Stimulated activated CD8-positive, alpha-beta memory T cell treated with anti-CD3 and anti-CD28 coated beads, Interleukin-7, amount 100 ng/mL, for 48 hours (primary cell): ENCODE measurements at places on chromosomes 5 and 9.

DNA sequence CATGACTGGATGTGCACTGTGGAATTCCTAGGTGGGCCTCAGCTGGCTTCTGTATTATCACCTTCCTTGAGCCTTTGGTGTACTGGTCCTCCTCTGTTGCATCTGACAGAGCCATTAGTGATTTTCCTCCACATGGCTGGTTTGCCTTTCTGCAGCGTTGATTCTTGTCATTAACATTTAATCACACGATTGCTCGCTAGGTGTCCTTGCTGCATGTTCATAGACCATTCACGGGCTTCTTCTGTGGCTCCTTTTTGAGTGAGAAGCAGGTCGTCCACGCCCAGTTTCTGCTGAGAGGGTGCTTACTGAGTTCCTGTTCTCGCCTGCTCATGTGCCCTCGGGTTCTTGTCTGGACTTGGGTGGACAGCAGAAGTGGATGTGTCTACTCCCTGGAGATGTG lies 29.3 kb downstream of the ADAMTS16 start:
- DNase-seq = no peak

GRCh38 chr5:89065919-89066318 lies 182.9 kb upstream of the MEF2C start:
- no peak for DNase-seq

- no peak for DNase-seq
These were observed 18.9 kb upstream of the ASS1 start for GRCh38 chr9:130425741-130426466.

DNA sequence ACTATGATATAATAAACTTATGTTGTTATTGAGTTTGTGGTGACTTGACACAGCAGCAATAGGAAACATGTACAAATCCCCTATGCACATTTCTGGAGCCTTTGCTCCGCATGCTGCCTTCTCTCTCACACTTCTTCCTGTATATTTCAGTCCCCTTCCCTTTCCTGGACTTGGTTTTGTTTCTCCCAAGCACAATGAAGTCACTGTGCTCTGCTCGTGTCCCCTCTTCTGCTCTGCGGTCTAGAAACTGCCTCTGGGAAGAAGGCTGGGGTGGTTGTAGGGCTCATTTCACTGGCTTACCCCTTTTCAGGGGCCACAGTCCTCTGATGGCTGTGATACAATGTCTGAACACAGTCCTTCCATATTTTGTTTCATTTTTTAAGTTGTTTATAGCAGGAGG lies 15.7 kb upstream of the FGD3 start:
- no peak for DNase-seq

- DNase-seq = no peak
These were observed 108.1 kb downstream of the LRRC70 start for GRCh38 chr5:62686692-62687091.

DNA sequence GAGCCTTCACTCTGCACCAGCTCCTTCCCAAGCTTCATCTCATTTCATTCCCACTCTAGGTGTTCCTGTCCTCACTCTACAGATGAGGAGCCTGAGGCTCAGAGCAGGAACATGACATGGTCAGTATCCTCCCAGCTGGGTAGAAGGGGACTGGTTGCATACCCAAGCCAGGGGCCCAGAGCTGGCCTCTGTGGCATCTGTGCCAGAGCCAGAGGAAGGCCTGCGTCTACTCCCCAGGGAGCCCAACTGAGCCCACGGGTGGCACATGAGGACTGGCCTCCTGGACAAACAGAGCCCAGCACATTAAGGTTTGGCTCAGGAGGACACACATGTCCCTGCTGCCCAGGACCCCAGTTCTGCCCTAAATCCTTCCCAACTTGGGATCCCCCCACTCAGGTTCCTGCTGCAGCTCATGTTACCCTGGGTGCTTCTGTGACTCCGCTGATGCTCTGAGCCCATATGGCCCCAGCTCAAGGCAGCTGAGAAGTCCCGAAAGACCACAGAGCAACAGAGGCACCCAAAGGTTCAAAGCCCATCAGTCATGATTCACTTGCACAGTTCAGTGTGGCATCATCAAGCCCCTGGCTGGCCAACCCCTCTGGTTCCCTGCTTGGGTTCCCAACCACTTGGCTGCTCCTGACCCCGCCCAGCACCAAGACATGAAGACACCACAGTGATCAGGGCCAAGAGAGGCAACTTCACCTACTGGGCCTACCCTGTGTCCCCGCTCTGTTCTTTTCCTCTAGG lies 8.5 kb upstream of the NEURL1B start:
- DNase-seq = no peak

- no peak for DNase-seq
These were observed 28.2 kb downstream of the MTRR start for GRCh38 chr5:7897014-7897600.

DNA sequence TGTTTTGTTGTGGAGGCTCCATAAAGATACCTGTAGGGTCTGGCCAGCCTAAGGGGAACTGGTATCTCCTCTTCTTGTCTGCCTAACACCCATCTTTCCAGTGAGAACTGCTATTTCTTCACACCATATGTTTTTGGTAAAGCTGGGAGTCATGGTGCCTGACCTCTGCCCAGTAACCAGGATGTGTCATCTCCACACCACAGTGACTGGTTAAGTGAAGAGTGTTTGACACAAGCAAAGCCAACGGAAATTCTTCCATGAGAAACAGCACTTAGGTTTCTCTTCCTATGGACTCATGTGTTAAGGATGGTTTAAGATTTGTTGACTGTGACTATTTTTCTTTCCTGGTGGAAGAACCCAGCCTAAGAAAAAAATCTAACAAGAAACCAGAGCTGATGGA lies 111.5 kb downstream of the HTR4 start:
- DNase-seq = no peak

GRCh38 chr5:107153283-107153682 lies 517.5 kb downstream of the EFNA5 start:
- no peak for DNase-seq

DNA sequence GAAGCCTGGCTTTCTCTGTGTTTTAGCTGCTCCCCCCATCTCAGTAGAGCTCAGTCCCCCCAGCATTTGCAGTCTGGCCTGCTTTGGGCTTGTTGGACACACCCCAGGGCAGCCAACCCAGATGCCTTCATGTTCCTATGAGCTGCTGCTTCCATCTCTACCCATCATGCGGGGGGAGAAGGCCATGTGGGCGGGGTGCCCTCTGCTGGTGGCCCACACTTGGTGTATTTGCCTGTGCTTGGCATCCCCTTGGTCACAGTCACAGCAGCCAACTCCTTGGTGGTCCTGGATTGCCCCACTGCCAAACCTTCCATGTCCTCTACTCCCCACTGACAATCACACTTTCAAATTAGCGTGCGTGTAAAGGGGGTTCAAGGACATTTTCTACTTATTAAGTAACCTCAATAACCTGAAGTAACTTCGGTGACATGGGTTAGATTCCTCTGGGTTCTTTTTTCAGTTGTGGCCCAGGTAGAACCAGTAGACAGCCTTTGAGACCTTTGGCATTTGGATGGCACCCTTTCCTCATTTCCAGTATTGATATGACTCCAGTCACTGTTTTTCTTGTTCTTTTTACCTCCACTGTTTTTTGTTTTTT lies 42.8 kb downstream of the SNX30 start:
- DNase-seq = peak; percentile 68

GRCh38 chr5:117246424-117246823 lies 671.8 kb upstream of the SEMA6A start:
- DNase-seq = no peak

DNA sequence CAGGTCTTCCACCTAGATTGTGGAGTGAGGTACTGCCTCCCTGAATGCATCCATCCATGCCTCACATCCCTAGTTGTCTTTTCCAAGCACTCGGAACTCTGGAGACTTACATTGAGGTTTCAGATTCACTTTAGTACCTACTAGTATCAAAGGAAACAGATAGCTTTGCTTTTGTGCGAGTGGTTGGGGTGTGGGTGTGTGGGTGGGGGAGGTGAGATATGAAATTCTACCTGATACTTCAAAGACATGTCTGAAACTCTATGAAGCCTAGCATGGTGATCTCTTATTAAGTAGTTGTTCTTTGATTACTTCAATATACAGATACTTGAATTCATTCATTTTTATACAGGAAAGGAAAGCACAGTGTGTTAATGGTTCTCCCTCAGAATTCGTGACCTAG lies 64.4 kb downstream of the MCCC2 start:
- DNase-seq = peak; percentile 15

GRCh38 chr5:150208187-150209098 lies 18.6 kb downstream of the SLC6A7 start:
- no peak for DNase-seq

GRCh38 chr9:19550009-19550408 lies 141.2 kb downstream of the ACER2 start:
- DNase-seq = no peak

- DNase-seq = no peak
These were observed 1962.9 kb upstream of the CDH6 start for GRCh38 chr5:29230591-29230990.

DNA sequence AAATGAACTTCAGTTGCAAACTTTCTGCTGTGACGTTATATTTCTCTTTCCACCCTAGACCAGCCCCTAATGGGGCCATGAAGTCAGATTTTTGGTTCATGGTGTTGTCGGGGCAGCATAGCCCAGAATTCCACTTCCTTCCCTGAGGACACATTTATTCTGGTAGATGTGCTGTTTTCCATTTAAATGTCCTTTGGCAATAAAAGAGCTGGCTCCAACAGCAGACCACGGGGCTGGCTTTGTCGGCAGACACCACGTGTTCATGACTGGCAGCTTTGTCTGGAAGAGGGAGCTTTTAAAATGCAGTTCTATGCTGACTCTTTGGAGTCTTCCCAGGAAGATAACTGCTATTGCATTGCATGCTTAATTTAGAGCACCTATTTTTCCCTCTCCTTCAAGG lies 17.6 kb upstream of the LCP2 start:
- DNase-seq = no peak

DNA sequence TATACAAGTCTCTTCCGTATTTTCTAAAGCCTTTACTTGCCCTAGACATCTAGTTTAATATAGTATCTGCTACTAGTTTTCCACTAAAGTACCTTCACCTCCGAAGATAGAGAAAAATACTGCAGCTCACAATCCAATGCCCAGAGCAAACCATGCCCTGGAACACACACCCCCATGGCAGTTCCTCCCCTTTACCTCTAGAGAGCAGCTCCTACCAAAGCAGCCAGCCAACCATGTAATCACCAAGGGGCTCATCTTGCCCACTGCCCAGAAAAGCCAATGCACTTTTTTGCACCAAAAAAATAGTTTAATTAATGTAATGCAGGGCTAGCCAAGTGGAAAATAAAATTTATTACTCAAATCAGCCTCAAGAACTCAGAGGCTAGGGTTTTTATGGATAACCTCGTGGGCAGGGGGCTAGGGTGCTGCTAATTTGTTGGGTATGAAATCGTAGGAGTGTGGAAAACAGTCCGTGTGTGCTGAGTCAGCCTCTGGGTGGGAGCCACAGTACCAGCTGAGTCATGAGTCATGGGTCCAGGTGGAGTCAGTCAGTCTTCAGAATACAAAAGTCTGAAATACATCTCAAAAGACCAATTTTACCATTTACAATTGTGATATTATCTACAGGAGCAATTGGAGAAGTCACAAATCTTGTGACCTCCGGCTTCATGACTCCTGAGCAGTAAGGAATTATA lies 120.1 kb upstream of the ACO1 start:
- DNase-seq = no peak

DNA sequence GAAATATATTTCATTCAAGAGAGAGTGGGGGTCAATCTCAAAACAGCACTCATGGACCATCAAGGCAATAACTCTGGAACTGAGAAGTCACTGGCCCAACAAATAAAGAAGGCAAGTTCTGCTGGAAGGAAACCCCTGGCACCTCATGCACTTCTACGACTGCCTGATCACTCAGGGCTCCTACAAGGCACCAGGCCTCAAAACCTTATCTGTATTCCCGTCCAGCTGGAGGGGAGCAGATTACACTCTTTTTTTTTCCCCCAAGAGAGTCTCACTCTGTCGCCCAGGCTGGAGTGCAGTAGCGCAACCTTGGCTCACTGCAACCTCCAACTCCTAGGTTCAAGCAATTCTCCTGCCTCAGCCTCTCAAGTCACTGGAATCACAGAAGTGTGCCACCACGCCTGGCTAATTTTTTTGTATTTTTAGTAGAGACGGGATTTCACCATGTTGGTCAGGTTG lies 49.9 kb downstream of the P4HA2 start:
- no peak for DNase-seq

- DNase-seq = no peak
These were observed 33.9 kb downstream of the AHRR start for GRCh38 chr5:355379-355935.

DNA sequence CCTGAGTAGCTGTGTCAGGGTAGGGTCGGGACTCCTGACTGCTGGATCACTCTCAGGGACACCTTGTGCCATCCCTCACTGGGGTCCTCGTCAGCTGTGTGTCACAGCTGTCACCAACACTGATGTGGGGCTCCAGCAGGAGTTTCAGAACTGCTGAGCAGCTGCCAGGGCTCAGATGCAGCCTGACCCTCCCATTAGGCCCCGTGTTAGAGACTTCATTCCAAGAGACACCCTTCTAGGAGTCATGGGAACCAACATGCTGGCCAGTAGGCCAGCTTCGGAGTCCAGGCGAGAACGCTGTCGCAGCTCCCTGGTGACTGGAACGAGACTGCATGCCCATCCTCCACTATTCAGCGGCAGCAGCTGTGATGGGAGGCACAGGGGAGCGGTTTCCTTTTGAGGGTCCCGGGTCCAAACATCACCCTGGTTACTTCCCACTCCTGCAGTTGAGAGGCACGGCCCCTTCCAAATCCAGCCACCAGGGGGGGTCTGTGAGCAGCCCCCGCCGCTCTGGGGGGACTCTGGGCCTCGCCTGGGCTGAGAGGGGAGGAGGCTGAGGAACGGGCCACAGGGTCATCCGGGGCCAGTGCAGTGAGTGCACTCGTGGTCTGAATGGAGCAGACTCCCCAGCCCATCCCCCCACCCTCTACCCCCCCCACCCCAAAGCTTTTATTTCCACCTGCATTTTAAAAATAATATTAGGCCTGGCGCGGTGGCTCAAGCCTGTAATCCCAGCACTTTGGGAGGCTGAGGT lies 12.6 kb upstream of the TCF7 start:
- DNase-seq = peak; percentile 50

DNA sequence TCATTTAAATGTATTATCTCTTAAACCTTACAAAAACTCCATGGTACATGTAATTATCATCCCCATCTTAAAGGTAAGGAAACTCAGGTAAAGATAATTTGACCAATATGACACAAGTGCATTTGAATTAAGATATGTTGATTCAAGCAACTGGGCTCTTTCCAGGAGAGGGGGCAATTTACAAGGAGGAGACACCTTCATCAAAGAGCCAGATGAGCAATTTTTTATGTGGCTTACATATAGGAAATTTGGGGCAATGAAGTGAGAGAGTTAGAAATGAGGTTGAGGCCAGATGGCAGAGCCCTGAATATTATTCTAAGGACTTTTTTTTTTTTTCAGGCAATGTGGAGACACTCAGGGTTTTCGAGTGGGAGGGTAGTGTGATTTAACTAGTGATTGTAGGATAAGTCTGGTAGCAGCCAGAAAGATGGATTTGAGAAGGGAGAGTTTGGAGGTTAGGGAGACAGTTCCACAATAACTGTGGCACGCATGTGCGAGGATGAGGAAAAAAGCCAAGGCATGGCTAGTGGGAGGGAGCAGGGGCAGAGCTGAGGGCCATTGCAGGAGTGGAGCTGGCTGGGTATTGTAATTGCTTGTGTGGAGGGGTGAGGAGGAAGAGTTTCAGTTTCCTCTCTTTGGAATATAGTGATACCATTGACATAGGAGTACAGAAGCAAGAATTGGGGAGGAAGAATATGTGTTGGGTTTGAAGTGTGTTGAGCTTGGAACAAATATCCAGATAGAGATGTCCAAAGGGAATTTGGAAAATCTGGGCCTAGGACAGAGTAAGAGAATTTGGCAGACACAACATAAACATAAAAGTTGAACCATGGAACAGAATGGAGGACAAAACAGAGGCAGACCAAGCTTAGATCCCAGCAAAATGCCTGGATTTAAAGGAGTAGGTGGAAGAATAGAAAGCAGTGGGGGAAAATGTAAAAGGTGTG lies 72.0 kb downstream of the ACTBL2 start:
- DNase-seq = no peak
